ENCODE measurements at places on chromosomes 16 and 17.

DNA sequence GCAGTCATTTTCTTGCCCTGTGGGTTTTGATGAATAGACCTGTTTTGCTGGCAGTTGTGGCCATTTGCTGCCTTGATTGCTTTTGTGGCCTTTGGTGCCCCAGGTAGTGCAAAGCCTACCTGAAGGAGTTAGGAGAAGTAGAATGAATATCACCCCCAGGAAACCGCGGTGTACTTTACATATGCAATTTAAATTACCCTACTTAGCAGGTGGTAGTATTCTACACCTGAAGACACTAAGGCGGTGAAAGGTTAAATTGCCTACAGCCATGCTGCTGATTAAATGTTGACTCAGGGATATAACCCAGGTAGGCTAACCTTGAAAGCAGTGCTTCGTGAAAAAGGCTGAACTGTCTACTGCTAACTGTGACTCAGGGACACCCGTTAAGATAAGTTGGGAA, 27.2 kb upstream of the WWOX start:
- DNase-seq: no peak

- no peak for DNase-seq
These were observed 122.7 kb downstream of the ABCC6 start for GRCh38 chr16:16100631-16101030.

GRCh38 chr16:59039066-59039720, 305.1 kb upstream of the GOT2 start:
- DNase-seq: no peak

DNA sequence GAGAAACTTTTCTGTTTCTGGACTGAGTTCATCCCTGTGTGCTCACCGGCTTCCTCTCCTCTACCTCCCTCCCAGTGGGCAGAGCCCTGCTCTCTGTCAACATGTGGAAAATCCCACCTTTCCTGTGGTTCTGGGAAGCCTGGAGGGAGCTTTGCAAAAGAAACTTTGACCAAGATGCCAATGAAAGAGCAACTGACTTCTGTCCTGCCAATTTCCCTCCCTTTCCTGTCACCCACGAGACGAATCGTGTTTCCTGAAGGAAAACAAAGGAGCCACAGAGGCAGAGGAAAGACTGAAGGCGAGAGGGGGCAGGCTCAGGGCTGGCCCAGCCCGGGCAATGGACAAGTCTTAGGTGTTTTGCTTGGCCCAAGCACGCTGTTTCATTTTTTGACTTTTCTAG, 82.8 kb downstream of the PLCG2 start:
- DNase-seq: no peak

DNA sequence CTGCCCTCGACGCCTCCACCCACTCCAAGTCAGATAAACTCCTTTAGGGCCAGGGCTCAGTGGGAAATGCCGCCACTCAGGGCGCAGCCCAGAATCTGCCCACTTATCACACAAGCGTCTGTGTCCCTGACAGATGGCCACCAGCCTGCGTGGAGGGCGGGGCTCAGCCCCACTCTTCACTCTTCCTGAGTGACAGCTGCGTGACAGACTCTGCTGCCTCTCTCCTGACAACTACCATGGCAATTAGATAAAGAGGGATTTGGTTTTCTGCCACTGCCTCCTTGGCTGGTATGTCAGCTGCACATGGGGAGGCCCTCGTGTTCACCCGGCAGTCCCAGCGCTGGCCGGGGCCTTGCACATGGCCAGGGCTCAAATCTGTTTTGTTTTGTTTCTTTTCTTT, 96.2 kb downstream of the RTN4RL1 start:
- no peak for DNase-seq

DNA sequence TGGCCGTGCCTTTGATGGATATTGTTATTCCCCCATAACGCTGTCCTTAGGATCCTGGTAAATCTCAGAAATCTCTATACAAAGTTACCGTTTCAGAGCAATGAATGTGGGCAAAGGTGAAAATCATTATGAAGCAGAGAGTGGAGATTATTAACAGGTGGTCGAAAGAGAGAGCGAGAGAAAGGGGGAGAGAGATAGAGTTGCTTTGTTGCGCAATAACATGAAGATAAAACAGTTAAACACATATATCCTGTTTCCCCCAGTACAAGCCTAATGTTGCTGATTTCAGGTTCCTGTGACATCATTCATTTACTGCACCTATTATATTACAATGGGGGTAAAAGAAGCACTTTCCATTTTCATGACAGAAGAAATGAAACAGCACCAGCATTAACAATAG, 535.4 kb upstream of the RBFOX1 start:
- no peak for DNase-seq

GRCh38 chr16:29744541-29745101, 1.2 kb downstream of the C16orf54 start:
- DNase-seq: no peak

GRCh38 chr16:11494029-11494428, 92.7 kb downstream of the LITAF start:
- DNase-seq: no peak

DNA sequence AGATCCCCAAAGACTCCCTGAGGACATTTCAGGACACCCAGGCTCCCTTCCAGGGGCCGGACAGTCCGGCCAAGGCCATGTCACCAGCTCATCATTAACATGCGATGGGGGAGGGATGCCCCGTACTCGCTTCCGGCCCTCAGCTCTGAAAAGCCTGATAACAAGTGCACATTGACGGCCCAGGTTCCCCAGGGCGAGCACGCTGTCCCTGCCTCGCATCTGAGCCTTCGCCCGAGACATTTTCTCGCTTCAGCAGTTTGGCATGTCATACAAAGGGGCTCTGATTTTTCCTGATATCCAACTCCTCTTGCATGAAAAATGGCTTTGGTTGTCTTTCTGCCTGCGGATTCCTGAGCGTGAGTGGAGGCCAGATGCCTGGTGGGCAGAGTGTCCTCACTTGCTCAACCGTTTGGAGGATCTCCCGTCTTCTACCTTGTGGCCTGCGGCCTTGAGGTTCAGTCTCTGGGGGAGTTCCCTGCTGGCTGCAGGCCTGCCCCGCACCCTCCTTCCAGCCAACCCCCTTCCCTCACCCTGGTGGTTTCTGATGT, 14.1 kb downstream of the CACNG4 start:
- DNase-seq: no peak

GRCh38 chr17:56824503-56824902, 9.2 kb downstream of the C17orf67 start:
- no peak for DNase-seq

DNA sequence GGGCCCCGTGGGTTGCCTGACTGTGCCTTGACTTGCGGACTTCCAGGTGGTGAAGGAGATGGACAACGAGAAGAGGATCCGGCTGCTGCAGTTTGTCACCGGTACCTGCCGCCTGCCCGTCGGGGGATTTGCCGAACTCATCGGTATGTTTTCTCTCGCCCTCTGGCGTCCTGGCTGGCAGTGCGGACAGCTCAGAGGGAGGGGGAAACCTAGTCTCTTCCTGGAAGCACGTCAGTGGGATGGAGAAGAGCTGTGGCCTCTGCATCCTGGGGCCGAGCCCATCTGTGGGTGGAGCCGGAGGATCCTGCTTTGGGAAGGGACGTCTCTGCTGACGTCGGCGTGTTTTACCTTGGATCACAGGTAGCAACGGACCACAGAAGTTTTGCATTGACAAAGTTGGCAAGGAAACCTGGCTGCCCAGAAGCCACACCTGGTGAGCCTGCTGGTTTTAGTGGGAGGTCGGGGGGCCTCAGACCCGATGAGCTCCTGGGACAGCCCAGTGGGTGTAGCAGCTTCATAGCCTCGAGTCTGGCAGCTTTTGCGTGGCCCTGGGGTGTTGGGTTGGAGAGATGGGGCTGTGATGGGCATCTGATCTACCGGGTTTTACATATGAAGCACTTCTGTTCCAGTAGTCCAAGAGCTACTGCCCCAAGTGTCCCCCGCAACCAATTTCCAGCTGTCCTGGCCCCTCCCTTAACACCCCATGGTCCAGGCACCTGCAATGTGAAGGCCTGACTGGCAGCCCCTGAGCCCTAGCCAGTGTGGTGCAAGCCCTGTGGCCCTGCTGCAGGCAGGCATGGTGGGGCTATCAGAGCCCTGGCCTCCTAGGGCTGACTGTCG, 11.9 kb upstream of the CLEC18A start:
- no peak for DNase-seq

GRCh38 chr16:1626327-1626726, 14.2 kb downstream of the CRAMP1 start:
- no peak for DNase-seq

- no peak for DNase-seq
These were observed 949 bp upstream of the GSPT1 start for GRCh38 chr16:11916524-11917285.

- DNase-seq: no peak
These were observed 186.6 kb upstream of the SALL1 start for GRCh38 chr16:51337662-51338061.

- no peak for DNase-seq
These were observed 167.2 kb upstream of the CDH11 start for GRCh38 chr16:65289022-65289421.

DNA sequence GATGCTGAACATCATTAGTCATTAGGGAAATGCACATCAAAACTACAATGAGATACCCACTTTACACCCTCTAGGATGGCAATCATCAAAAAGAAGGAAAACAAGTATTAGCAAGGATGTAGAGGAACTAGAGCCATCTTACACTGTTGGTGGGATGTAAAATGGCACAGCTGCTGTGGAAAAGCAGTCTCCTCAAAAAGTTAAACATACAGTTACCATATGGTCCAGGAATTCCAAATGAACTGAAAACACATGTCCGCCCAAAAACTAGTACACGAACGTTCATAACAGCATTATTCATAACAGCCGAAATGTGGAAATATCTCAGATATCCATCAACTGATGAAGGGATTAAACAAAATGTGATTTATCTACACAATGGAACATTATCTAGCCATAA, 7.0 kb downstream of the FBF1 start:
- DNase-seq: no peak

- no peak for DNase-seq
These were observed 182.3 kb downstream of the SHISA9 start for GRCh38 chr16:13083681-13084080.

- DNase-seq: no peak
These were observed 664.5 kb downstream of the WWOX start for GRCh38 chr16:78763821-78764440.

GRCh38 chr17:70552982-70553334, 383.6 kb downstream of the KCNJ2 start:
- DNase-seq: no peak

- DNase-seq: no peak
These were observed 293.8 kb downstream of the HS3ST3B1 start for GRCh38 chr17:14594690-14595089.

DNA sequence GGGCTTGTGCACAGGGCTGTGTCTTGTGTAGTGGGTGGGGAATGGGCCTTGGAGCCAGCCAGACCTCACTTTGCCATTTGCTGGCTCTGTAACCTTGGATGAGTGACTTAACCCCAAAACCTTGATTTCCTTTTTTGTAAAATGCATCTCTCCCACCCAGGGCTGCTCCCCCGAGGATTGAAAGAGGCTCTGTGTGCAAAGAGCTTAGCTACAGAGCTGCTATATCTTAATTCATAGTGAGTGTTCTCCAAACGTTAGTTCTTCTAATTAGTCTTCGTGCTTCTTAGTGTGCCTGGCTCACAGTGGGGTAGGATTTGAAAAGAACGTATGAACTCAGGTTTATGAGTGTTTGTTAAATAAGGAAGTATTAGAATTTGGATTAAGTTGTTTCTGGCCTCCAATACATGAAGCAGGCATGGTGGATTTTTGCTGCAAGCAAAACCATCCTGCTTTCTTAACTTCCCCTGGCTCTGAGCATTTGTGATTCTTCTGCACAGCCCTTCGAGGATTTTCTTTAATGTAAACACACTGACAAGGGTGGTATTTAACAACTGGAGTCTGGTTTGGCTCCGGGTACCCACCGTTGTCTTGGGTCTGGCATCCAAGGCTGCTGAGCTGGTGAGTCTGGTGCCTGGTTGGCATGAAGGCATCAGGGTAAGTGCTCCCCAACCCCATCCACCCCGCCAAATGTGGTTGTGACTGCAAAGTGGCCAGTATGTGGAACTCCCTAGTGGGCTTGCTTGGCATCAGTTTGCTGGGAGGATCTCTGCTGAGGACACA, 29.7 kb downstream of the KSR1 start:
- DNase-seq: no peak

DNA sequence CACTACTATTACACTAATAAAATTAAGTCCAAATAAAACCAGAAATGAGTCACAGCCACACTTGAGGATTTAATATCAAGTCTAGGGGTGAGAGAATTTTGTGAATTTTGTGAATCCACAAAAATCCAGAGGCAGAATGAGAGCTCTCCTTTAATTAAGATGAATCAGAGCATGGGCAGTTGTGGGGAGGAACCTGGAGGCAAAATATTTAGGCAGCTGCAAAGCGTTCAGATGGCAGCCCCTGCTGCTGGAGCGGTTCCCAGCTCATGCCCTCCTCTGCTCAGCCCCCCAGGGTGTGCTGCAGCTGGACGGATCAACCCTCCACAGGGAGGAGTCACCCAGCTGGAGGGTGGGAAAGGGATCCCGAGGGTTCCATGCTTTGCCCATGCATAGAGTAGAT, 43.4 kb upstream of the IRX6 start:
- no peak for DNase-seq

DNA sequence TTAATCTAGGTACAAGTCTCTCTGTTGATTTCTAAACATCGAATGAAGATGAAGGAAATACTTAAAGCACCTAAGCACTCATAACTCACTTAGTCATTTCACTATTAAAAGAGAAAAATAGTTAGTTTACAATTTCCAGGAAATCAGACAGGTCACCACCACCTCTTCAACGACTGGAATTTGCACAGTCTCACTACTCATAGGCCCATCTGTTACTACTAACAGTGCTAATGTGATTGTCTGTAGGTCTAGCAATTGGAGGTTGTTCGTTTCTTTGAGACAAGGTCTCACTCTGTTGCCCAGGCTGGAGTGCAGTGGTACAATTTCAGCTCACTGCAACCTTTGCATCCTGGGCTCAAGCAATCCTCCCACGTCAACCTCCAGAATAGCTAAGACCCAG, 444.6 kb downstream of the MAF start:
- DNase-seq: no peak

DNA sequence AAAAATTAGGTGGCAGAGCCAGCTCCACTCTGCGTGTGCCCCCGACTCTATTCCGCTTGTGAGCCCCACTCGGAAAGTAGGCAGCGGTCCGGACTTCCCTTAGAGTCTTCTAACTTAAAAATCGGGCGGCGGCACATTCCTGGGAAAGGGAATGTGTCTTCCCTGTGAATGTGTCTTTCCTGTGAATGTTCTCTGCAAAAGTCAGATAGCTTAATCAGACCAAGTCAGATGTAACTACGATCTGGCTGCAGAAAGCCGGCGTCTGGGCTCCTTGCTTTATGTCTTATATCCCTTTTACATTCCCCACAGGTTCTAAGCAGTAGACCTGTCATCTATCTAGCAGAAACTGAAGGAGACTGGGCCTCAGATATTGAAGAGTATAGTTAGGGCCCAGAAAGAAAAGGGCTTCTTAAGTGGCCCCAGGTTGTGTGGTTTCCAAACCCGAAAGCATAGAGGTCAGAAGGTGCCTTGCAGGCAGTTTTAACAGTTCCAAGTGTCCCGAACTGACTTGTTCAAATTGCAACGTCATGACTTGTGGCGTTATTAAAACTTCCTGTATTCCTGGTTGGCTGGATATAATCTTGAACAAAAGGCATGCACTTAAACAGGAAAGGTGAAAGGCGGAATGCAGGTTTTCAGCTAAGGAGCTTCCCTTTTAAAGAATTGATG, 601 bp downstream of the PHKB start:
- DNase-seq: no peak

- no peak for DNase-seq
These were observed 32.5 kb downstream of the MARF1 start for GRCh38 chr16:15610369-15610871.

Measured in nucleus accumbens (tissue), 56 donors.